ENCODE measurements at places on chromosomes 5 and 9. TPM values are rescaled to one million over a fixed set of nuclear protein-coding genes. Genes with fewer than 3 reads are reported as not detected.

SEC24A gene
- total RNA-seq, result 34.7 TPM

FBXL7 gene
- 22.2 TPM for total RNA-seq

OLFML2A gene
- total RNA-seq, result 1.1 TPM

PRUNE2 gene
- total RNA-seq, result 6.5 TPM

DNAH5 gene
- 0.96 TPM for total RNA-seq

PDE6A gene
- under 0.01 TPM for total RNA-seq
